Breast epithelium (tissue), 4 donors: ENCODE measurements at places on chromosomes 2 and 18. TPM values are rescaled to one million over a fixed set of nuclear protein-coding genes. Genes with fewer than 3 reads are reported as not detected.

GRCh38 chr18:77749089-77749488 lies 499.4 kb downstream of the GALR1 start:
- no peak for DNase-seq

DNA sequence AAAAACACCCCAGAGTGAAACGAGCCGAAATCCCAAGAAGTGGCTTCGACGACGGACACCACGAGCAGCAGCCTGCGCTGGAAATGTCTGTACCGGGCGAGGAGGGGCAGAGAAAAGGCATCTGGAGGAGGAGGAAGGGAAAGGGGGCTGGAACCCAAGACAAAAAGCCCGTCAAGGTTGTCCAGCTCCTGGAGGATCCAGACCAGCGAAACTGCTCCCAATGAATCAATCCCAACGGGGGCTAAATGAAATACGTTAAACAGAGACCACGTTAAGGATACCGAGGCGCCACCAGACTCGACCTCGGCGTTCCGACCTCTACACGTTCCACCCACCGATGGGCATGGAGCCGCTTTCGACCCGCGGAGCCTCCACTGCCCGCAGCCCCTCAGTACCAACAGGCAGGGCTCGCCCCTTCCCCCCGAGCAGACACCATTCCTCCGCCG lies 400 bp downstream of the CCDC88A start:
- no peak for DNase-seq

Gene LGALSL
- 16.5 TPM for total RNA-seq

Gene NYAP2
- not detected for total RNA-seq

GRCh38 chr2:27965841-27966240 lies 75.3 kb downstream of the BABAM2 start:
- DNase-seq = no peak
